SK-N-DZ (cell line): ENCODE measurements at places on chromosomes 7 and 10.

- no peak for DNase-seq
Measured at GRCh38 chr10:127919418-127920271, 12.7 kb downstream of the PTPRE start.

GRCh38 chr10:33134011-33134751 is 176.2 kb upstream of the ITGB1 start:
- no peak for DNase-seq

- no peak for DNase-seq
Measured at GRCh38 chr7:44058759-44059218, 6.6 kb downstream of the PGAM2 start.

DNA sequence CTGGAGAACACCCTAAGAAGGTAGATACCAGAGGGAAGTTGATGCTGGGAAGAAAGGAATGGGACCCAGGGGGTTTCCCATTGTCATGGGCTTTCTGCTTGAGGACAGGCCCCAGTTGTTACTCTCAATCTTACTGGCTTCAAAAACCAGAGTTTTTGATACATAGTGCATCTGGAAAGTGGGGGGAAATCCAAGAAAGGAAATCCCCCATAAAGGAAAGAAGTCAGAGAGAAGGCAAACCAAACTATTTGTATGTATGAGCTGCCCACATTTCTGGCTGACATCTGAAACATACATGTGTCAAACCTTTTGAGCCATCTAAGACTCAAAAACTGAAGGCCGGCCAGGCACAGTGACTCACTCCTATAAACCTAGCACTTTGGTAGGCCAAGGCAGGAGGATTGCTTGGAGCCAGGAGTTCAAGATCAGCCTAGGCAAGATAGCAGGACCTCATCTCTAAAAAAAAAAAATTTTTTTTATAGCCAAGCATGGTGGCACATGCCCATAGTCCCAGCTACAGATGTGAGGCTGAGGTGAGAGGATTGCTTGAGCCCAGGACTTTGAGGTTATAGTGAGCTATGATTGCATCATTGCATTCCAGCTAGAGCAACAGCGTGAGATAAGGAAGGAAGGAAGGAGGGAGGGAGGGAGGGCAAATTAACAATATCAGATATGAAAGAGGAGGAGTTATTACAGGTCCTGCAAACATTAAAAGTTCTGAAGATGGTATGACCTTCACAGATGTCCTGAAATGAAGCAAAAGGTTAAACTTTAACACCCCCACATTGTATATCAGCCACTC is 6.7 kb upstream of the COA1 start:
- DNase-seq: no peak
